ENCODE measurements at places on chromosomes 6 and 20.

DNA sequence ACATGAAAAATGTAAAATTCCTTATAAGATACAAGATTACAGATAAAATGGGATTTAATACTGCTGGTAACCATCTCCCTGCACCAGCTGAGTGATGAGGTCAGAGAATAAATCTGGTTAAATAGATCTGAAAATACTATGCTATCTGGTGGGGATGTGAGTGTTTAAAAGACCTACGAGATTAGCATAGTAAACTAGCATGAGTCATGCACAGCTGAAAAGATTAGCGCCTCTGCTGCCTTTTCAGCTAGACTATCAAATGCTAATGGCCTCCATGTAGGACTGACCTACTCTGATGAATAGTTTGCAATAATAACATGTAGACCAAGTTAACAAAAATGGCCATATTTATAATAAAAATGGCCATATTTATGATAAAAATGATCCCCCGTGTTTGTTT, 553.3 kb downstream of the C6orf118 start:
- no peak for DNase-seq

DNA sequence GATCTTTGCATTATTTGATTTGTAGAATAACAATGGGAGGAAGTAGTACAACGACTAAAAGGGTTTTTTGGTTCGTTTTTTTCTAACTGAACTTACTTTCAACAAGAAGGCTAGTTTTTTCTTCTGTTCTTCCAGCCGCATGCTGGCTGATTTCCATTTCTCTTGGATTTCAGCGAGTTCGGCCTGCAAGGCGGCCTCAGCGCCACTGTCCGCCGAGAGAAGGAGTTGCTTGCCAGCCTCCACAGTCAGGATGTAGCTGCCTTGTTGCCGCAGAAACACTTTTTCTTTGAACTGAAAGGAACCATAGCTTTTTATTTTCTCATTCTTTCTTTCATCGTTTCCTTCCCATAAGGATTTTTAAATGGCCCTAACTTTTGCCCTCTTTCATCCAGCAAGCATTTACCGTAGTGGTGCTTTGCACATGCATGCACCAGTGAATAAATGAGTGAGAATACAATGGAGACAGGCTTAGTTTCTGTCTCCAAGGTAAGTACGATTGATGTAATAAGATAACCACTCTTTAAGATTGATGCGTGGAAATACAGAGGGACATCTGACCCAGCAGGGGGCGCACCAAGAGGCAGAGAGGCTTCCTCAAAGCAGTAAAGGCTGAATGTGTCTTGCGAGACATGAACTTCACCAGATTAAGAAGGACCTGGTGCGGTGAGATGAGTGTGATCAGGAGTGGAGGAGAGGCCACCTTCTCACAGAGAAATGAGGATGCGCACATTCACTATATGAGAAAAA, 398.8 kb downstream of the ESR1 start:
- DNase-seq: no peak

- no peak for DNase-seq
These were observed 9.9 kb downstream of the LAMA5 start for GRCh38 chr20:62357187-62357667.

GRCh38 chr6:36772397-36772796, 66.8 kb downstream of the CPNE5 start:
- no peak for DNase-seq

GRCh38 chr6:21846541-21847451, 253.2 kb downstream of the SOX4 start:
- DNase-seq: peak; percentile 29

DNA sequence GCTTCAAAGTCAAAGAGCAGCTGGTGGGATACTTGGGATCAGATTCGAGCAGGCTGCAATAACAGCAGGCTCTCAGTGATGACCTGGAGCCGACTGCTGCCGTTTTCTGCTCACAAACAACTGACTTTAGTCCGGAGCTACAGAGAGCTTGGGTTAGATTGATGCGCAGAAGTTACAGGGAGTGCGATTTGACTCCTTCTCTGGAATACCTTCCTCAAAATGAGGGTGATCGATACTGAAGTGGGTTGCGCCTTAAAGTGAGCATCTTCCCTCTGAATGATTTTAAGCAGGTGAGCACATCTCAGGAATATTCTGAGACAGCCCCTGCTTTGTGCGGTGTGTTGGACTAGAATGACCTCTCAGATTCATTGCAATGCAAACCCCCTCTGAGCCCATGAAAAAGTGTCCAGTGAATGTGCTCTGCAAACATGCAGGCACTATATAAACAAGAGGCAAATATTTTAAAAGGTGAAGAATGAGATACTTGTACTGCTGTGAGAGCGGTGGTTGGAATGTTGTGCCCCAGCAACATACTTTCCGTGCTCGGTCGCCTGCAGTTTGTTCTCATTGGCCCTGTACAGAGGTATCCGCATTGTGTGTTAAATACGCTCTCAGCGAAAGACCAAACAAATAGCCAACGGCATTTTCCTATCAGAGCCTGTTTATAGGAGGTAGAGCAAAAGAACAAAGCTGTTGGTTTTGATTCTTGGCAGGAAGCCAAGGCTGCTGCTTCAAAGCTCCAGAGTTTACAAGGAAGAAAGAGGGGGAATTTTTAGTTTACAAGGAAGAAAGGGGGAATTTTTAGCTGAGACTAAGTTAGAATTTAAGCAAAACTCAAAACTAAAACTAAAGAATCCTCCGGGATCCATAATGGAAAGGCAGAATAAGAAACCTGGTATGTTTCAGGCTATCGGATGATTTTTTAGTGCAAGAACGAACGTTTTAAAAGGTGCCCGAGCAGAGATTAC, 67.7 kb downstream of the PHACTR2 start:
- peak; percentile 40 for DNase-seq

- DNase-seq: no peak
These were observed 15.7 kb upstream of the SSTR4 start for GRCh38 chr20:23019403-23019802.

Measured in neuronal stem cell (in vitro differentiated cells).